IMR-90 (cell line): ENCODE measurements at places on chromosomes 11 and 22. TPM values are rescaled to one million over a fixed set of nuclear protein-coding genes. Genes with fewer than 3 reads are reported as not detected.

DNA sequence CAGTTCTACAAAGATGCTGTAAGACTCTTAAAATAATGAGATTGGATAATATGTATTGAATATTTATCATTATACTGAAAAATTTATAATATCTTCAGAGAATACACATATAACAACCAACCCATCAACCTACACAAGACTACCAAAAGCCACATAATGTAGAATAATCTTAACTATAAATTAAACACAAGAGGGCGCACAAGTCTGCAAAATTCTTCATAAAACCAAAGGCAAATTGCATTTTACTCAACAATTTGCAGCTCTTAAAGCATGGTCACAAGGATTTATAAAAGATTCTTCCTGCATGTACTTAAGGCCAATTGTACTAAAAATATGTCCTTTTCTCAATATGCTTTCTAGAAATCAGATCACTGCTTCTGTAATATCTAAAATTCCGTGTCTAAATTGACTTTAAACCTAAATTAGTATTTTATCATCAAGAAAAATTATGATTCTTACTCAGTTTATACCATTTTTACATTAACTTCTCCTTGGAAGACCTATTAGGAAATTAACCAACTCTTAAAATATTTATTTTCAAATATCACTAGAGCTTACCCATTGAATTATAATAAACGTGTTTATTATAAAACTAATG lies 79.0 kb downstream of the TTC28 start:
- peak; percentile 72 for DNase-seq

- no peak for DNase-seq
Observed at GRCh38 chr11:8267831-8268529, 4.3 kb upstream of the LMO1 start.

GRCh38 chr22:28030473-28030872 lies 111.4 kb upstream of the PITPNB start:
- peak; percentile 31 for DNase-seq

- DNase-seq = no peak
Observed at GRCh38 chr11:77038825-77039326, 4.7 kb downstream of the B3GNT6 start.

- DNase-seq = peak; percentile 7
Observed at GRCh38 chr11:108405706-108406105, 61.6 kb downstream of the C11orf65 start.

DNA sequence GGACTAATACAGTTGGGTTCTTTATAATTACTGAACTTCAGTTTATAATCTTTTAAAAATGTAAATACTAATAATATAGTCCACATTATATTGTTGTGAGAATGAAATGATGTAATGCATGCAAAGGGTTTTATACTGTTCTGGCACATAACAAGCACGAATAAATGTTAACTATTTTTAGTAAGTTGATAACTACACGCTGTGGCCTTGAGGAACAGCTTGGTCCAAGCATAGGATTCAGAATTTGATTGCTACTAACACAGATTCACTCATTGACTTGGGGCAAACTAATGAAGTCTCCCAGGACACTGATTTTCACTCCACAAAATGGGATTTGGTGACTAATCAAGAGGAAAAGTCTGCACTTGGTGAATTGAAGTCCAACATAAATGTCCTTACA lies 38.3 kb downstream of the KCNA4 start:
- DNase-seq = no peak

- DNase-seq = peak; percentile 91
Observed at GRCh38 chr22:36577019-36577418, 48.1 kb upstream of the EIF3D start.

DNA sequence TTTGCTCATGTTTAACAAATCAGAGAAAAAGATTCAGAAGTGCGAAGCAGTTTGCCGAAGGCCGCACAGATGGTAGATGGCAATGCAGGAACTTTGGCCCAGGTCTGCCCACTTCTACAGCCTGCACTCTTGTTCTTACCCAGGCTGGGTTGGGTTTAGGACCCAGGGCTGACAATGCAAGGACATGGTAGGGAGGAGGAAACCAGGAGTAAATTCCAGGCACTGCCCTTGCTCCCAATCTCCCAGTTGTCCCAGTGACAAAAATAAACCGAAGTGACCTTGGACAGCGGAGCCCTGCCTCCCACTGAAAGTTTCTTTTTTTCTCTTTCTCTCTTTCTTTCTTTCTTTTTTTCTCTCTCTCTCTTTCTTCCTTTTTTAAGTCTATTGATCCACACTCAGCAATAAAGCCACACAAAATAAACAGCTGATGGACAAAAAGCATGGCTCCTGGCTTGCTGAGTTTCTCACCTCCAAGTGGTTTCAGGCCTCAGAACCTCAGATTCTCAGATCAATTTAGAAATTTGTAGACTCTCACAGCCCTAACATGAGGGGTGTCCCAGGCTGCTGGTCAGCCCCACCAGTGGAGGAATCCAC lies 33.5 kb upstream of the FCHSD2 start:
- no peak for DNase-seq

DNA sequence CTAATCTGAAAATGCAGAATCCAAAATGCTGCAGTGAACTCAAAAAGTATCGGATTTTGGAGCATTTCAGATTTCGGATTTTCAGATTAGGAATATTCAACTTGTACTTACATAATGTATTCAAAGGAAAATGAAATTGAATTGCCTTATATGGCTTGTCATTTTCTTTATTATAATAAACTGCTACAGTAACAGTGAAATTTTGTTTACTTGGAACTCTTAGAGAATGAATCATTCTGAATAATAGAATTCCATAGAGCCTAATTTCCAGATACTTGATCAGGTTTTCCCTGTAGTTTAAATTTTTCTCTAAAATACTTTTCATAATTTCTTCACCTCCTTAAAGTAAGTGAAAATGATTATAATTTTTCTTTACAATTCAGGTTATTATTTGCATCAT lies 17.3 kb downstream of the TTC17 start:
- DNase-seq = no peak

HORMAD2 gene
- polyA plus RNA-seq = not detected in 2 replicates

CSTF3 gene
- polyA plus RNA-seq = 18.0 and 23.4 TPM in 2 replicates

CREB3L1 gene
- polyA plus RNA-seq = 76.9 and 82.3 TPM in 2 replicates

YIF1A gene
- 207 and 219 TPM in 2 replicates for polyA plus RNA-seq

EHF gene
- not detected in 2 replicates for polyA plus RNA-seq

SESN3 gene
- polyA plus RNA-seq = 1.3 and 2.0 TPM in 2 replicates

TSPAN32 gene
- polyA plus RNA-seq = 0.07 TPM in 1 of 2 replicates, not detected in the other
